ENCODE measurements at places on chromosomes 2 and 18. TPM values are rescaled to one million over a fixed set of nuclear protein-coding genes. Genes with fewer than 3 reads are reported as not detected.

DNA sequence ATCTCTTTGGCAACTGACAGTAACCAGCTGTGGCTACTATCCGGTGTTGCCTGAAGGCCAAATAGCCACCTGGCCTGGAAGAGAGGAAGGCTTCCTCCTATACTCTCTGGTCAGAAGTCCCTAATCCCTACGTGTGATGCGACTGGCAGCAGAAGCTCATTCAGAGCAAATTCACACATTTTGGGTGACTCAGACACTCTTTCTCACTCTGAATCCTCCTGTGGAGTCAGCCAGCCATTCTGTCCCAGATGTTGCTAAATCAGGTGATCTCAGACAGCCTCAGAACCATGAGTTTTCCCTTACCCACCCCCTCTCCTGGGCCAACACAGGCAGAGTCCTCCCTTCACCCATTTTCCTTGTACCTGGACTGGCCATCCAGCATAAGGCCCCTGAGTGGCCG lies 34.7 kb downstream of the CFAP53 start:
- peak; percentile 53 for DNase-seq

DNA sequence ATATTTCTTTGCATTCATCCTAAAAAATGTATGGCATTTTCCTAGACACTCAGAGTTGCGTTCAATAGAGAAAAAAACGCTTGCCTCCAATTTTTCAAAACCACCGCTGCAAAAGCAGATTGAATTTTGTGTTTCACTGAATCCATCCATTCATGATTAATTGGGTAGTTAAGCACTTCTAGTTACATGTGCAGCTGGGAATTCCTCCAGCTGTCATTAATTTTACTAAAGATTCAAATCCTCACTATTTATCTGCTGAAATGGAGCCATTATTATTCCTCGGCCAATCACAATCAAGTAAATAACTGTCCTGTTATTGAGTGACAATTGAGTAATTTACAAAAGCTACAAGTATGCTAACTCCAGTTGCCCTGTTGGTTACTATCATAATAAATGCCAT lies 75.8 kb upstream of the ARL5A start:
- DNase-seq = no peak

- peak; percentile 93 for DNase-seq
These were observed 49.0 kb downstream of the PLEKHB2 start for GRCh38 chr2:131154071-131154531.

GRCh38 chr2:164542581-164543021 lies 78.7 kb downstream of the GRB14 start:
- DNase-seq = no peak

GRCh38 chr18:23225503-23225902 lies 90.2 kb downstream of the CABLES1 start:
- no peak for DNase-seq

DNA sequence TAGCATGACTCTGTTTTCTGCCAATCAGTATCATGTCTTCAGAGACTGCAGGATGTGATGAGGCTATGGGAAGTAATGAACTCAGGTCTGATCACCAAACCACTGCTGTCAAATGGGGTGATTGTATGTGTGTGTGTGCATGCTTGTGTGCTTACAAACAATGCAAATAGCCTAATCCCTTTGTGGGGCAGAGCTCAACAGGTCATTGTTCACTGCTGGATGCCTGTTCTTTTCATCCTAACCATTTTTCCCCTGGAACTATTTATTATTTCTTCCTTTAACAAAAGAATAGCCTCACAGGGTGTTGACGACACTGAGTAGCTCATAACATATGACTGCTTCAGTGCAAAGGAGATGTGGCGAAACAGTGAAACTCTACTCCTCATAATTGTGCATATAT lies 55.9 kb downstream of the NXPH2 start:
- DNase-seq = no peak

DNA sequence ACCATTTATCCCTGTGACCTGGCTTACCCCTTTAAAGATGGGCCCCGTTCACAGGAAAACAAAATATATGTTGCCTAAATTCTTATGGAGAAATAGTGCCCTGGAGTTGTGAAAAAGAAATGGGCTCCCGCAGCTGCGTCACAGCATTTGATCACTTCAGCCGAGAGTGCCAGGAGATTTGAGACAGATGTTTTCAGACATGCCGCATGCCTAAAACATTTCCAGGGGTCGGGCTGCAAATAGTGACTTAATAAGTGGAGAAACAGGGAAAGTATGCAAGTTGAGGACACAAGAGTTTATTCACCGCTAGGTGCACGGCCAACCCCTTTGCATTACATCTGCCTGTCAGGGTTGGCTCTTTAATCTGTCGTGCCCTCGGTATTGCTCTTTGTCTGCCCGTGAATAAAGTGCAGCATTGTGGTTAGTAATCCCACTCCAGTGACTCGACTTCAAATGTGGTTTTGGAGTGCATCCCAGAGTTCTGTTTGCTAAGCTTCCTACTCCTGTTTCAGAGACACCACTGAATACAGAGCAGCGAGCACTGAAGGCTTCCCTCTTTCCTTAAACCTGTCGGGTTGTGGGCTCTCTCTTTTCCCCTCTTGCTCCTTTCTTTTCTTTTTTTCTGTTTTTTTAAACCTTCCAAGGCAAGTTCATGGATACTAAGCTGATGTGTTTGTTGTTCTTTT lies 187.5 kb downstream of the LTBP1 start:
- no peak for DNase-seq

GRCh38 chr2:159968279-159968900 lies 94.0 kb downstream of the PLA2R1 start:
- DNase-seq = peak; percentile 56

- DNase-seq = no peak
These were observed 121.0 kb downstream of the ANKRD44 start for GRCh38 chr2:197189426-197190099.

DNA sequence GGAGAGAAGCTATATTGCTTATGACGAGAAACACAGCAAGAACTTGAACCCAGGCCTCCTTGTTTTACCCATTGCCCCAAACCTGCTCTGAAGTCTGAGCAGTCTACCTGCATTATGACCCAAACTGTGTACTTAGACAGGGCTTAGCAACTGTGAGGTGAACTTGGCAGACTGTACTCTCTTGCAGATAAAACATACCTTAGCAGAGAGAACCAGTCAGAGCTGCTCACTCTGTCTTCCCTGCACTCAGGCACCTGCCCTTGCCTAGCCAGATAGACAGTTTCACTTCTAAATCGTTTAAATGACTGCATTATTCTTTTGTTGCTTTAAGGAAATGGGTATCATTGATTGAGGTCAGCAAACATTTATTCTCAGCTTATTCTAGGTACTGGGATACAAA lies 20.3 kb downstream of the ITPRID2 start:
- no peak for DNase-seq

DNA sequence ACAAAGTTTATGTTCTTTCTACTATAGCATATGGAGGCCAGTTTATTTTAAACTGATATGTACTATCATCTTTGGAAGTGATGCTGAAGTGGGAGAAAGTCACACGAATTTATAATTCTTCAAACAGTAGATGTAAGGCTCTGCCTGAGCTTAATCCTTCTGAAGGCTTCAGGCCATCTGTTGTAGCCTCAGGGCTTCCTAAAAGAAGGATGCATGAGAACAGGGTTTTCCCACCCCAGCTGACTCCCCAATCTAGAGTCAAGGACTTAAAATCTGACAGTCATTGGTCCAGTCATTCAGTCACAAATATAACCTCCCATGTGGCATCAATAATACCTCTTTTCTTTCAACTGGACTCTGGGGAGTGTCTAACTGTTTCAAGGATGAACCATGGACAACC lies 330.5 kb downstream of the KCNS3 start:
- DNase-seq = no peak

DNA sequence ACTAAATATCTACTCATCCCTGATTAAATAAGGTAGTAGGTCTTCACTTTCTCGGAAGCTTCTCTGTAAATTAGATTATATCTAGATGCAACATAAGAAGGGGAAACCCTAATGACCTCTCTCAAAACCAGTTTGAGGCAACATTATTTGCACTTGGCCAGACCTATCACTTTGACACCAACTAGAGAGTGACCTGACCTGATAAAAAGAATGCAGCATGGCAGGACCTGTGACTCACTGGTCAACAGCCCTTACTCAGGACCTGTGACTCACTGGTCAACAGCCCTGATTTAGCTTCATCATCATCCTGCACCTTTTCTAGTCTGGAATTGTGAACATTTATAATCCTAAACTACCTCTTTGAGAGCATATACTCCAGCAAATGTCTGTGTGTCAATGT lies 1957.7 kb upstream of the CELF4 start:
- DNase-seq = no peak

GRCh38 chr2:16330982-16331381 lies 334.7 kb downstream of the CYRIA start:
- no peak for DNase-seq

- no peak for DNase-seq
These were observed 188.3 kb upstream of the MYT1L start for GRCh38 chr2:2519381-2519780.

DNA sequence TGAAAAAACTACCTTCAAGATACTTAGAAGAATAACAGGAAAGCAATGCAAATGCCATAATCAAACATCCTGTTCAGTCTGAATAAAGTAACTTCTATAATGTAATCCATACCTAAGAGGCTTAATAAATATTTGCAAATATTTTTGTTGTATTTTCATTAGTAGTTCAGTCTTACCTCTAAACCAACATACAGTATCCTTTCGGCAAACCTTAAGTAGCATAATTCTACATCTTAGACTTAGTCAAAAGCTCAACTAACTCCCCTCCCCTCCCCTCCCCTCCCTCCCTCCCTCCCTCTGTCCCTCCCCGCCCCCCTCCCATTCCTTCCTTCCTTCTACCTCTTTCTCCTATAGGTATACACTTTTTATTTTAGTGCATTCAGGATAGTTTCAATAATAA lies 1373.2 kb downstream of the SUCLG1 start:
- no peak for DNase-seq

- DNase-seq = no peak
These were observed 58.7 kb upstream of the RMDN2 start for GRCh38 chr2:37866171-37866934.

GRCh38 chr2:689237-689636 lies 12.0 kb upstream of the TMEM18 start:
- no peak for DNase-seq

- no peak for DNase-seq
These were observed 178.6 kb upstream of the DOK6 start for GRCh38 chr18:69222089-69222488.

DNA sequence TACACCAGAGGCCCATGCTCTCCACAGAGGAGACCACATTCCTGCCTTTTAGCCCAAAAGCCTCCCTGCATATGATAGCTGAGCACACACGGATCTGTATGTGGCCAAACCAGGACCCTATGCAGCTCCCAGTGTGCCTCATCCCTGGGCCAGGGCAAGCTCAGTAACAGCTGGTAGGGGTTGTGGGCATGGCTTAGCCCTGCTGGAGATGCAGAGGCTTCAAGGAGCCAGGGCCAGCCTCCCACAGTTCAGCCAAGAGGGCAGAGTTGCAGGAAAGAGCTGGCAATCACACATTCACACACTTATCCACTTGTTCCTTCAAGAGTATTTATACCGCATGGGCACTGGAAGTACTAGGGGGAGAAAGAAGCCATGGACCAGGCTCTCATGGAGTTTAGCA lies 1.6 kb upstream of the LIMS2 start:
- DNase-seq = no peak

- peak; percentile 58 for DNase-seq
These were observed at the start of gene DNER for GRCh38 chr2:229714080-229714735. TSS of gene DNER (minus strand) at chr2:229714555. CDS start at chr2:229714423, 132 bp downstream.

DNA sequence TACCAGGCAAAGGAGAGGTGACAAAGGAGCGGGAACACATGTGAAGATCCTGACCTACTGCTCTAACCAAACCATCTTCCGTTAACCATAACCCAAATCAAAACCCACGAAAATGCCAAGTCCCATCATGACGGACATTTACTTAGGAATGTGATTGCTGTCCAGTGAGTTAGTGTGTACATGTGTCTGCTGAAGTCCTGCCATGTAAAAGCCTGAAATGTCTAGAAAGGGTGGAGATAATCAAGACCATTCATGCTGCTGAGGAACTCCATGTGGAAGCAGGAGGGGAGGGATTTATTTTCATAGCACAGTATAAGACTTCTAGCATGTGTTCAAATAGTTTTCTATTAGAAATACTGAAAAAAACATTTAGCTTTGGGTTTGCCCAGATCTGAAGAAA lies 137.0 kb upstream of the BOD1L2 start:
- DNase-seq = no peak

EVA1A gene
- not detected for total RNA-seq

CHMP3 gene
- total RNA-seq = 27.0 TPM

DYTN gene
- total RNA-seq = not detected

POTEI gene
- not detected for total RNA-seq

E2F6 gene
- total RNA-seq = 9.4 TPM

KIF1A gene
- total RNA-seq = 8.4 TPM

ZNF532 gene
- total RNA-seq = 4.3 TPM

BCL2 gene
- 49.6 TPM for total RNA-seq

BOLL gene
- total RNA-seq = not detected

FBXO48 gene
- 1.1 TPM for total RNA-seq

RAMP1 gene
- total RNA-seq = 0.69 TPM
